ENCODE measurements at places on chromosomes 7 and 10. TPM values are rescaled to one million over a fixed set of nuclear protein-coding genes. Genes with fewer than 3 reads are reported as not detected.

- peaks cover 14% of the 10 kb centered on the region for H3K27me3 ChIP-seq
- H3K27ac ChIP-seq: no peak overlapping the region
- H3K4me3 ChIP-seq: no peak overlapping the region
- no peaks in the 10 kb centered on the region for H3K4me1 ChIP-seq
Measured at GRCh38 chr10:123527151-123527550, 139.0 kb upstream of the GPR26 start.

- H3K4me1 ChIP-seq: peaks cover 33% of the 10 kb centered on the region
- peak overlapping the region; percentile 63 for H3K27ac ChIP-seq
- H3K36me3 ChIP-seq: peaks cover 4% of the 10 kb centered on the region
Measured at GRCh38 chr10:3778692-3779157, 6.3 kb downstream of the KLF6 start.

GRCh38 chr7:101969997-101970585 is 152.7 kb downstream of the CUX1 start:
- no peak overlapping the region for H3K27ac ChIP-seq
- H3K4me3 ChIP-seq: no peak overlapping the region
- no peaks in the 10 kb centered on the region for H3K36me3 ChIP-seq
- peaks cover 9% of the 10 kb centered on the region for H3K4me1 ChIP-seq
- no peak for DNase-seq

DNA sequence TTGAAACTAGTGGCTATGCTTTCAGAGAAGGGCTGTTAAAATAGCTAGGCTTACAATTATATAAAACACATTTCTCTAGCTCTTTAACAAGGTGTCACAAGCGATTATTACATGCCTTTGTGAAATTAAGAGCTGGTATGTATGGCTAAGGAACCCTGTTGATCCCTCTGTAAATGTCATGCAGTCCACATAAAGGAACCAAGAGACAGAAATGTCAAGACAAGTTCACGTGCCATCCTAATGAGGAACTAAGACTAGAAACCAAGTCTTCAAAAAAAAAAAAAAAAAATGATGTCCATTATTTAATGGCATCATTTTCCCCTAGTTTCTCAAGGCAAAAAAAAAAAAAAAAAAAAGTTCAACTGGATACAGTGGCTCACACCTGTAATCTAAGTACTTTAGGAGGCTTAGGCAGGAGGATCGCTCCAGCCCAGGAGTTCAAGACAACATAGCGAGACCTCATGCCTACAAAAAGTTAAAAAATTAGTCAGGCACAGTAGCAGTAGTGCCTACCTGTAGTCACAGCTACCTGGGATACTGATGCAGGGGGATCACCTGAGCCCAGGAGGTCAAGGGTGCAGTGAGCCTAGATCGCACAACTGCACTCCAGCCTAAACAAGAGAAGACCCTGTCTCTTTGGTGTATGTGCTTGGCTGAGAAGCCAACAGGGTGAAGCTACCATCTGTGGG is 63.4 kb downstream of the SRPK2 start:
- DNase-seq: no peak
- H3K36me3 ChIP-seq: peaks cover 12% of the 10 kb centered on the region

DNA sequence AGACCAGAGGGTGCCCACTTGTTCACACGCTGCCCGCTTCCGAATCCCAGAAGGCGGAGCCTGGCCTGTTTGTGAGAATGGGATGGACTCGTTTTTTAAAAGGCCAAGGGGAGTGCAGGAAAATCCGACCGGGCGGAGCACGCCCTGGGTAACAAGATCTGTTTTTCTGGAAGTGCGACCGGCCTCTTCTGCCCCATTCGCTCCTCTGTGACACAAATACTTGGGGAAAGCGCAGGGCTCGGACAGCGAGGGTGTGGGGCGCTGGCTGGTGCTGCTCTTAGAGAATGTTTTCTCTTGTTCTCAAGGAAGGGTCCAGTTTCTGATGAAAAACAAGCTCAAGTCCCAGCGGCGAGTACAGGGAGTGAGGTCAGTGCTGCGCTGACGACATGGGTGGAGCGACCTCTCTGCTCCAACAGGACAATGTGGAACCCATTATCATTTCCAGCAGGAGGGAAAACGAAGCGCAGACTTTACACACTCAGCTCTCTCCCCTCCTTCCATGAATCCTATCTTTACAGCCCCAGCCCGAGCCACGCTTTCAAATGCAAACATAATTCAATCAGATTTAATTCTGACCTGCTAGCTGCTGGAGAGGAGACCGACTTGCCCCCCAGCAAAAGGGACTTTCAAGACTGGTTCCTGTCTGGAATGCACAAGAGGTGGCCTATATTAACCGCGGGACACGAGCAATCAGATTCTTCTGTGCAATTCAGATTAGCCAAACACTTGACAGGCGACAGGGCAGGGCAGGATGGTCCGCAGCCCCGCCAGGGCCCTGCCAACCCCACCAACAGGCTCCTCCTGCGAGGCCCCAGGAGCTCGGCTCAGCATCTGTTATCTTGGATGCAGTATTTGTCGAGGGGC is 1.1 kb downstream of the RADIL start:
- H3K4me3 ChIP-seq: peak overlapping the region; percentile 73
- H3K27ac ChIP-seq: no peak overlapping the region
- no peak for DNase-seq
- H3K27me3 ChIP-seq: peaks cover 52% of the 10 kb centered on the region
- no peaks in the 10 kb centered on the region for H3K36me3 ChIP-seq
- peaks cover 6% of the 10 kb centered on the region for H3K4me1 ChIP-seq

GRCh38 chr10:62087329-62087728 is 181.3 kb downstream of the RTKN2 start:
- DNase-seq: no peak
- H3K36me3 ChIP-seq: peaks cover 69% of the 10 kb centered on the region
- no peak overlapping the region for H3K4me3 ChIP-seq
- H3K27me3 ChIP-seq: no peaks in the 10 kb centered on the region
- peaks cover 24% of the 10 kb centered on the region for H3K4me1 ChIP-seq

- no peak for DNase-seq
- peak overlapping the region; percentile 39 for H3K27ac ChIP-seq
- peaks cover 43% of the 10 kb centered on the region for H3K4me1 ChIP-seq
- peaks cover 32% of the 10 kb centered on the region for H3K36me3 ChIP-seq
- H3K4me3 ChIP-seq: no peak overlapping the region
Measured at GRCh38 chr10:70096016-70096704, 36.5 kb downstream of the AIFM2 start.

DNA sequence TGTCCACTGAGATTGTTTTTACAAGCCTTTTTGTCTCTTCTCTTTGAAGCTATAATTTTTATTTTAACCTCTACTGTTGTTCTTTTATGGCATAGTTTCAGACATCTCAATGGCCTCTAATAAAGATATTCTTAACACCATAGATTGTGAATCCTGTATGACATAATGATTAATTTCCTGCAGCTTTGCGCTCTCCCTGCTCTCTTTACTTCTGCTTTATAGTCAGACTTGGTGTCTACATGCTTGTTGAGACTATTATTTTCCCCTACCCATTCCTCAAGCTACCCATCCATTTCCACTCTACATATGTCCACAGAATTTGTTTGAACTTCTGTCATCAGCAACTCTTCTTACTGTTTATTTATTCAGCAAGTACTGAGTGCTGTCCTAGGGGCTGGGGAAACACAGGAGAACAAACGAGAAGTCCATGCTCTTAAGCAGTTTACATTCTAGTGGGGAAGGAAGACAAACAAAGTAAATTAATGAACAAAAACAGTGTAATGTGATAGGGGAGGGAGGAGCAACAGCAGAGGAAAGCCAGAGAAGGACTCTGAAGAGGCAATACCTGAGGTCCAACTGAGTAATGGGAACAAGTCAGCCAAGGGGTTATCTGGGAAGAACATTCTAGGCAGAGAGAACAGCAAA is 110.1 kb downstream of the CDK14 start:
- H3K36me3 ChIP-seq: no peaks in the 10 kb centered on the region
- H3K4me3 ChIP-seq: no peak overlapping the region
- no peaks in the 10 kb centered on the region for H3K27me3 ChIP-seq
- H3K4me1 ChIP-seq: no peaks in the 10 kb centered on the region

DNA sequence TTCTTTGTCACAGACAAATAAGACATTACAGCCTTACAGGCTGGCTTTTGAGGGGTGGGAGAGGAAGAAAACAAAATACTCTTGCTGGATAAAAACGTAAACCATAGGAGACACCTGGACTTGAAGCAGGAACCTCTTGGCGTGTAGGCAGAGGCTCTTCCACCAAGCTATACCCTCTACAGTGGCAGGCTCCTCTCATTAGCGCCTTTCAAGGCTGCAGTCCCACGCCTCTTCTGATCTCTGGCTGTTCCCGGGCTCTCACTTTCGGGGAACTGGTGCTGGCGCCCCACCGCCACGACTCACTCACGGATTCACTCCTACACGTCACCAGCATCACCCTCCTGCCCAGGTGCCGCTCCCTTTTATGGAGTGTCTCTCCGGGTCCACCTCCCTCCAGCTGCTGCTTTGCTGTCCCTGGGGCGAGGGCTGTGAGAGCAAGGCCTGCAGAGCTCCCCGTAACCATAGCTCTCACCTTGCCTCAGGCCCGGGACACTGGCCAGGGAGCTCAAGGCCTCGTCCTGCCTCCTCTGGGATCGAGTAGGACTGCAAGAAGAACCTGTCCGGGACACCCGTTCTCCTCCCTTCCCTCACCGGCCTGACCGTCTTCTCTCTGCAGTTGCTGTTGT is 62.6 kb downstream of the ZNF777 start:
- H3K4me1 ChIP-seq: no peaks in the 10 kb centered on the region
- DNase-seq: no peak
- H3K4me3 ChIP-seq: no peak overlapping the region
- no peak overlapping the region for H3K27ac ChIP-seq
- H3K27me3 ChIP-seq: peaks cover 29% of the 10 kb centered on the region
- no peaks in the 10 kb centered on the region for H3K36me3 ChIP-seq

DNA sequence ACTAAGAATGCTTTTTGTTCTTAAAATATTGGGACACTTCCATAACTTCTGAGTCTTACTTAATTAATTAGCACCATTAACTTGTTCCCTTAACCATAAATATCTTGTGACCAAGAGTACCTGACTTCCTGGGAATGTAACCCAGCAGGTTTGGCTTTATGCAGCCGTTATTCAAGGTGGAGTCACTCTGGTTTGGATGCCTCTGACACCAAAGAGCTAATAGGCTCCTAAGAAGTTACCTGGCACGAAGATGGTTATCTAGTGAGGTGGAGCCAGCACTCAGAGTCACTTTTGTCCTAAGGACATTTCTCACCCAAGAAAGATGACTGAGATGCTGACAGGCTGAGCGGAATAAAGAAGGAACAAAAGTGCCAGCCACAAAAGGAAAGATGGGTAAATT is 172.3 kb downstream of the C1GALT1 start:
- no peak overlapping the region for H3K4me3 ChIP-seq
- H3K4me1 ChIP-seq: no peaks in the 10 kb centered on the region
- peaks cover 20% of the 10 kb centered on the region for H3K36me3 ChIP-seq
- DNase-seq: no peak

GRCh38 chr10:113788604-113789083 is 37.2 kb downstream of the PLEKHS1 start:
- peaks cover 24% of the 10 kb centered on the region for H3K27me3 ChIP-seq
- no peaks in the 10 kb centered on the region for H3K36me3 ChIP-seq
- DNase-seq: no peak

DNA sequence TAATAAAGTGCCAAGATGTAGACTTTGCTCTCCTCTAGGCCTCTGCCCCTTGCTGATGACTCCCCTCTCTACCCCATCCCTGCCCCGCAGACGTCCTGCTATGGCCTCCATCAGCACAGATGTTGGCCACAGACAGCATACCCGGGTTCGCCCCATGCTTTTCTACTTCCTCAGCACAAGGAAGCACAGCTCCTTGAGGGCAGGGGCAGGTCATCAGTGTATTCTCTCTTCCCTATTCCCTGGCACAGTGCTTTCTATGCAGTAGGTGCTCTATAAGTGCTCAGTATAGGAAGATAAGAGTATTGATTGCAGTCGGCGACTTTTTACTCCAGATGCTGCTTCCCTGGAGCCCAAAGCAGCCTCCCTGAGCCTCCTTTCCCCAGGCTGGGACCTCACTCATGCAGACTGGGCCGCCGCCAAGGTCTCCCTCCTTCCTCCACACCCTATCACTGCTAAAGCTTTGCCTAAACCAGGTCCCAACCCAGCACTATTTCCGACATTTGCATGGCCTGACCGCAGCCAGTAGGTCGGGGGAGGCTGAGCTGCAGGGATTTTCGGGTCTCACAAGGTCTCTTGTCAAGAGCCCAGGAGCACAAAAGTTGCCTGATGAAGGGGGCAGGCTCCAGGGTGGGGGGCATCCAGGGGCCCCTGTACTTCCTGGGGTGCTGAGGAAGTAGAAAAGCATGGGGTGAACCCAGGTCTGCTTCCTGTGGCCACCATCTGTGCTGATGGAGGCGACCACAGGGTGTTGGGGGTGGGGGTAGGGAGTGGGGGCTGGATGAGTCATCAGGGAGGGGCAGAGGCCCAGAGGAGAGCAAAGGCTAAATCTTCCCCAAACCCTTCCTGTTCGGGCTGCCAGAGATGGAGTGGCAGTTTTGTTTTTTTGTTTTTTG is 8.0 kb downstream of the CALHM3 start:
- no peaks in the 10 kb centered on the region for H3K36me3 ChIP-seq
- H3K27me3 ChIP-seq: no peaks in the 10 kb centered on the region
- DNase-seq: peak; percentile 43
- H3K4me3 ChIP-seq: peak overlapping the region; percentile 81

DNA sequence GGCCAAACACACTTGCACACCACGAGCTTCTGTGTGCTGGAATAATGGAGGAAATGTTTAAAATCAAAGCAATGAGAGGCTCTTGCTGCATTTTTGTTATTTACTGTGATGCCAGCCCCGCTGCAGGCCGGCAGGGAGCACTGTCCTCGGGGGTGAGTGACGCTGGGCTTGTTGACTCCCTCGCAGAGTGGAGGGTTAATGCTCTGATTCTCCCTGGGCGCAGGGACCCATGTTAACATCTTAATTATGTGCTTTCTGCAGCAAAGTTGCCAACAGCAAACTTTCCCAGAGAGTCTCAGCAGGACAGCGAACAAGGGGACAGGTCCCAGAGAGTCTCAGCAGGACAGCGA is 22.9 kb downstream of the SCART1 start:
- peaks cover 13% of the 10 kb centered on the region for H3K4me1 ChIP-seq
- no peak overlapping the region for H3K4me3 ChIP-seq

DNA sequence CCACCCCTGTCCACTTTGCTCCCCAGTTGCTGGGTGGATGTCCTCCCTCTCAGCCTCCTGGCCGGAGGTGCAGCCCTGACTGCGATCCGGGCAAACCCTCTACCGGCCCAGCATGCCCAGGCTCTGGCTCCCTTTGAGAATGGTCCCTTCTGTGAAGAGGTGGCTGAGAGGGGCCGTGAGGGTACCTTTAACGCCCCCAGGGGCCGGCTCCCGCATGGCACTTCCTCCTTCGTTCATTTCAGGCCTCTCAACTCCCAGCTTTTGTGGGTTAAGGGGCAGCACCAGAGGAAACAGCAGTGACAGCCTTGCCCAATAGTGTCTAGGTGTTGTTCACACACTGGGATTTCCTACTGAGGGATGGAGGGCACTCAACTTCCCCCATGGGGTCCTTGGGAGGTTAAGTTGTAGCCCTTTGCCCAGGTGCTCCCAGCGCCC is 33.2 kb upstream of the HABP2 start:
- no peaks in the 10 kb centered on the region for H3K36me3 ChIP-seq
- no peaks in the 10 kb centered on the region for H3K4me1 ChIP-seq
- H3K27ac ChIP-seq: no peak overlapping the region
- H3K4me3 ChIP-seq: no peak overlapping the region
- peaks cover 4% of the 10 kb centered on the region for H3K27me3 ChIP-seq

GRCh38 chr7:19617901-19618300 is 90.9 kb downstream of the POLR1F start:
- no peak overlapping the region for H3K27ac ChIP-seq
- H3K4me1 ChIP-seq: no peaks in the 10 kb centered on the region
- no peak overlapping the region for H3K4me3 ChIP-seq
- H3K27me3 ChIP-seq: no peaks in the 10 kb centered on the region

GRCh38 chr10:31464552-31464951 is 145.5 kb downstream of the ZEB1 start:
- H3K36me3 ChIP-seq: peaks cover 76% of the 10 kb centered on the region
- no peak overlapping the region for H3K27ac ChIP-seq
- H3K27me3 ChIP-seq: no peaks in the 10 kb centered on the region
- no peak overlapping the region for H3K4me3 ChIP-seq
- no peaks in the 10 kb centered on the region for H3K4me1 ChIP-seq

Gene TACC2
- not detected for total RNA-seq

Gene KIF20B
- 22.6 TPM for total RNA-seq

Gene LIPF
- not detected for total RNA-seq

Gene DPCD
- 1.4 TPM for total RNA-seq
